ENCODE measurements at places on chromosomes 13 and 19. TPM values are rescaled to one million over a fixed set of nuclear protein-coding genes. Genes with fewer than 3 reads are reported as not detected.

Gene DIAPH3
- total RNA-seq = 0.32 TPM

Gene IGSF23
- total RNA-seq = not detected

Gene CFAP97D2
- not detected for total RNA-seq

GRCh38 chr13:25876247-25876646 lies 175.6 kb downstream of the SHISA2 start:
- no peak for DNase-seq

GRCh38 chr19:2199215-2199614 lies 35.5 kb downstream of the DOT1L start:
- DNase-seq = no peak

- DNase-seq = no peak
Measured at GRCh38 chr19:14407605-14408484, 11.3 kb downstream of the DDX39A start.

DNA sequence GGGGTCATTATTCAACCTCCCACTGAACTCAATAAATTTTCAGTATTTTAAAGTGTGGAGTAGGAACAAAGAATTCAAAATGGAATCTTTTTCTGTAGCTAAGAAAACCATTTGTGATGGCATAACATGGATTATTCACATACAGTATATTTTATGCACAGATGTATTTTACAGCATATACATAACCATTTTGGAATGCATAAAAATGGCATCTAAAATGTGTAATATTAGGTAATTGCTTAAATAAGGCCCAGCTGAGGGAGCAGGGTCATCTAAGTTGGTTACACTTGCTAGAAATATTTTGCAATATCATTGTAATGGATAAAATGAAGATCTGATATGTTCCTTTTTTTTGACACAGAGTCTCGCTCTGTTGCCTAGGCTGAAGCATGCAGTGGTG lies 146.9 kb downstream of the LMO7 start:
- DNase-seq = no peak

All from Right ventricle myocardium superior (tissue), 1 donor.